ENCODE measurements at places on chromosomes 16 and 17. TPM values are rescaled to one million over a fixed set of nuclear protein-coding genes. Genes with fewer than 3 reads are reported as not detected.

DNA sequence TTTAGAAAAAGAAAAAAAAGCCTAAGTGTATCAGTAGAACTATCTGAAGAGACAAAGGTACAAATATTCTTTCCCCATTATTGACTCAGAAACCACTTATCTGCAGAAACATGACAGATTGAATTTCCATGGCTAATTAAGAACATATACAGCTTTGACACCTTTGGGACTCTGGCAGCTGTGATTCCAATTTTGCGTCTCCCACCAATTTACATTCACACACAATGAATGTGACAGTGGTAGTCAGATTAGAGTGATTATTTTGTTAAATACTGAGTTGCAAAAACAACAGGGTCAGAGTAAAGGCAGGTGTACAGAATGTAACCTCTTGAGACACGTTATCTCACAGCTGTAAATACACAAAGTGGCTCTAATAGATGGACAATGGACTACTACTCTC, 5.3 kb upstream of the PPM1D start:
- no peak overlapping the region for H3K27ac ChIP-seq
- no peak overlapping the region for H3K4me3 ChIP-seq
- no peak for DNase-seq
- peaks cover 4% of the 10 kb centered on the region for H3K4me1 ChIP-seq

- H3K27ac ChIP-seq, result no peak overlapping the region
- no peaks in the 10 kb centered on the region for H3K27me3 ChIP-seq
- DNase-seq, result no peak
- H3K36me3 ChIP-seq, result no peaks in the 10 kb centered on the region
- H3K4me3 ChIP-seq, result no peak overlapping the region
- H3K4me1 ChIP-seq, result peaks cover 5% of the 10 kb centered on the region
Measured at GRCh38 chr17:67403483-67403882, 26.4 kb downstream of the PITPNC1 start.

DNA sequence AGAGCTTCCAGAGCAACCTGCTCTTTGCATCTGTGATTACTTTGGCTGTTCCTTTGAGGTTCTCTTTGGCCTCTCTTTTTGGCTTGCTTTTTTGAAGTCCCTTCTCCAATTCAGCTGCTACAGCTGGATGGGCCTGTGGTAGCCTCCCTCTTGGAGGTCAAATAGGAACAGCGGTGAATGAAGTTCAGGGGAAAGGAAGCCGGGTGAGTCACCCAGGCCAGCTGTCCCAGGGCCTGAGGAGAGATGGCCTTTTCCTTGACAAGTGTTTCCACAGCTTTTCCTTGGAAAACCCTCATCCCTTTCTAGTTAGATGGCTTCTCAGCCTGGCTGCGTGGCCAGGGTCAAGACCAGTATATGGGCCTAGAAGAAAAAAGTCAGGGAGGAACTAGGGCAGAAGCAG, 103.1 kb downstream of the STX8 start:
- no peak overlapping the region for H3K4me3 ChIP-seq
- no peak overlapping the region for H3K27ac ChIP-seq
- H3K4me1 ChIP-seq, result no peaks in the 10 kb centered on the region
- H3K27me3 ChIP-seq, result no peaks in the 10 kb centered on the region
- DNase-seq, result no peak

- H3K4me3 ChIP-seq, result no peak overlapping the region
- no peak overlapping the region for H3K27ac ChIP-seq
- DNase-seq, result no peak
Measured at GRCh38 chr16:56539656-56540055, 19.8 kb upstream of the BBS2 start.

Gene GAST
- not detected for total RNA-seq

Gene SEC14L5
- total RNA-seq, result not detected

Gene PRDM7
- not detected for total RNA-seq

Data from PC-3 (cell line).